ENCODE measurements at places on chromosomes 16 and 17. TPM values are rescaled to one million over a fixed set of nuclear protein-coding genes. Genes with fewer than 3 reads are reported as not detected.

The MIEN1 gene
- 48.8 TPM for total RNA-seq

The CYGB gene
- not detected for total RNA-seq

The MTMR4 gene
- total RNA-seq = 49.2 TPM

The LAT gene
- 333 TPM for total RNA-seq

The KRT33B gene
- not detected for total RNA-seq

Measured in activated naive CD4-positive, alpha-beta T cell treated with anti-CD3 and anti-CD28 coated beads, Interleukin-2, amount 10 ng/mL, durations not matched to agents 5 hours and 36 hours (primary cell).